ENCODE measurements at places on chromosomes 12 and 14.
A peak's percentile ranks its signal among the peaks of the same experiment; 100 is the strongest.

GRCh38 chr14:90576981-90577660 lies 180.3 kb downstream of the CALM1 start:
- no peaks in the 10 kb centered on the region for H3K4me1 ChIP-seq
- H3K4me3 ChIP-seq, result no peak overlapping the region
- no peak overlapping the region for H3K27ac ChIP-seq
- no peaks in the 10 kb centered on the region for H3K36me3 ChIP-seq
- DNase-seq, result no peak
- H3K27me3 ChIP-seq, result no peaks in the 10 kb centered on the region

DNA sequence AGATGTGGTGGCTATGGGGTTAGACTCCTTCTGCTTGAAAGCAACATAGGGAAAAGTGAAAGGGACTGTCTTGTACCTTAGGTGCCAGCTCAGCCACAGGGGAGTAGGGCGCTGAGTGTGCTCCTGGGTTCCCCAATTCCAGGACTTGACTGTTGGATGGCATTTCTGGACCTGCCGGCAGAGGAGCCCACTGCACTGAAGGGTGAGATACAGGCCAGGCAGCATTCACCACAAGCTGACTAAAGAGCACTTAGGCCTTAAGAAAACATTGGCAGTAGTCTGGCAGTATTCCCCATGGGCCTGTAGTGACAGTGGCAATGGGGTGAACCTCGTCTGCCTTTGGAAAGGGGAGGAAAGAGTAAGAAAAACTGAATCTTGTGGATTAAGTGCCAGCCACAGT lies 67.1 kb upstream of the TMTC2 start:
- no peaks in the 10 kb centered on the region for H3K4me1 ChIP-seq
- no peak overlapping the region for H3K4me3 ChIP-seq
- H3K27ac ChIP-seq, result no peak overlapping the region
- H3K27me3 ChIP-seq, result no peaks in the 10 kb centered on the region
- no peak for DNase-seq
- no peaks in the 10 kb centered on the region for H3K36me3 ChIP-seq

GRCh38 chr14:68797121-68797670 lies 4.3 kb upstream of the ZFP36L1 start:
- H3K36me3 ChIP-seq, result no peaks in the 10 kb centered on the region
- peak overlapping the region; percentile 94 for H3K27ac ChIP-seq

DNA sequence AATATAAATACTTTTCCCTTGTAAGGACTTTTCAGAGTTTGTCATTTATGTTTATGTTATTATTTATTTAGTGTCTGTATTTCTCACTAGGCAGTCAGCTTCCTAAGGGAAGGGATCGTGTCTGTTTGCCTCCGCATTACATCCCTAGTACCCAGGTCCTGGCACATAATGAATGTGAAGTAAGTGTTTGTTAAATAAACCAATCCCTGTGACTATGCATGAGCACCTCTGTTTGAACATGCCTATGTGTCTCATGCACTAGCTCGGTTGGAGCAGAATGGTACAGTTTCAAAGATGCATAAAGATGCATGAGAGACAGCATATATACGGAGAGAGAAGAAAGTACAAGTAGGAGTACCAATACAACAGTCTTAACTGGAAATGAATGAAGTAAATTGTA lies 99.3 kb downstream of the KIF21A start:
- H3K27me3 ChIP-seq, result no peaks in the 10 kb centered on the region
- no peak overlapping the region for H3K4me3 ChIP-seq
- no peaks in the 10 kb centered on the region for H3K4me1 ChIP-seq
- DNase-seq, result no peak
- no peaks in the 10 kb centered on the region for H3K36me3 ChIP-seq

Measured in tibial nerve (tissue), 4 donors.